Epithelial cell of proximal tubule (primary cell): ENCODE measurements at places on chromosomes 11 and 22. TPM values are rescaled to one million over a fixed set of nuclear protein-coding genes. Genes with fewer than 3 reads are reported as not detected.

GRCh38 chr22:42142771-42143461, 12.3 kb upstream of the CYP2D6 start:
- DNase-seq, result no peak

DNA sequence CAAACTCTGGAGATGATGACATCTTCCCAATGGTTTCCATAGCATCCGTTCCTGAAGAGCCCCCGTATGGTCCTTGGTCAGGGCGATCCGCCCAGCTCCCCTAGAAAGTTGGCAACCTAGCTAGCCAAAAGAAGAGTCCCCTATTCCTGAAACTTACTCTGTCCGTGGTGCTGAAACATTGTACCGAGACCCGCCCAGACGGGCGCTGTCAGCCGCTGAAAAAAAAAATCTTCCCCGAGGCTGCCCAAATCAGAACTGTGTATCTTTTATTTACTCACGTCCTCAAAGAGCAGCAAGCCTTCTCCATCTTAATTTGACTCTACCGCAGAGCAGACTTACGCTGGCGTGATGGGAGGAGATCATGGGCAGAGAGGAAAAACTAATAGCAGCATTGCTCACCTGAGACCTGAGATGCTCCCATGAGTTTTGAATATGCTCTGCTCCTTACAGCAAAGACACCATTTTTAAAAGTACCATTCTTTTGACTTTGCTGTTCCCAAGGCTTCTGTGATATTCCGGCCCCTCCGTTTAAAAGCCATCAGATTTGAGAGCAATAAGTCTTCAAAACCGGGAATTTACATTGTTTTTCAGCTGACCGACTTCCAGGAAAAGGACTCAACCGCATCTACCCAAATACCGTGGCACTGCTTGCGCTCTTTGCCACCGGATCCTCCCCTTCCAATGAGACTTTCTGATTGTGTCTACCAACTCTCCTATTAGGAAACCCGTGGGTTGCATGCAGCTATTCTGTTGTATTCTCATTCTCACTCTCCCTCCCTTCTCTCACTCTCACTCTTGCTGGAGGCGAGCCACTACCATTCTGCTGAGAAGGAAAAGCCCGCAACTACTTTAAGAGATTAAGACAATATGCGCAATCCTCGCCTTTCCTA, at the start of gene SLC17A6:
Gene SLC17A6, plus strand, starts transcription at position 786 of the 890 bp plus-strand sequence. CDS start 153 bp downstream, outside the sequence.
- DNase-seq, result no peak

DNA sequence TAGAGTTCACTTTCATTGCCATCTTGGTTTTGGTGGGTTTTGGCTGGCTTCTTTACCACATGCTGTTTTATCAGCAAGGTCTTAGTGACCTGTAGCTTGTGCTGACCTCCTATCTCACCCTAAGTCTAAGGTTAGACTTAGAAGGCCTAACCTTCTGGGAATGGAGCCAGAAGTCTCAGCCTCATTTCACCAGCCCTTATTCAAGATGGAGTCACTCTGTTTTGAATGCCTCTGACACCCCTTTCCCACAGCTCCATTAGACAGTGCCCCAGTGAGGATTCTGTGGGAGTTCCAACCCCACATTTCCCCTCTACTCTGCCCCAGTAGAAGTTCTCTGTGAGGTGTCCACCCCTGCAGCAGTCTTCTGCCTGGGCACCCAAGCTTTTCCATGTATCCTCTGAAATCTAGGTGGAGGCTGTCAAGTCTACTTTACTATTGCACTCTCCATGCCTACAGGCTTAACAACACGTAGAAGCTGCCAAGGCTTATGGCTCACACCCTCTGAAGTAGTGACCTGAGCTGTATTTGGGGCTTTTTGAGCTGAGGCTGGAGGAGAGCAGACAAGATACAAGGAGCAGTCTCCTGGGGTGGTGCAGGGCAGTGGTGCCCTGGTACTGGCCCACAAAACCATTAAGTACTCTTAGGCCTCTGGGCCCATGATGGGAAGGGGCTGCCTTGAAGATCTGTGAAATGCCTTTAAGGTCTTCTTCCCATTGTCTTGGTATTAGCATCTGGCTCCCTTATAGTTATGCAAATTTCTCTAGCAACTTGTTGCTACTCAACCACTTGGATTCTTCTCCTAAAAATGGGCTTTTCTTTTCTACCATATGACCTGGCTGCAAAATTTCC, 65.9 kb upstream of the SC5D start:
- no peak for DNase-seq

DNA sequence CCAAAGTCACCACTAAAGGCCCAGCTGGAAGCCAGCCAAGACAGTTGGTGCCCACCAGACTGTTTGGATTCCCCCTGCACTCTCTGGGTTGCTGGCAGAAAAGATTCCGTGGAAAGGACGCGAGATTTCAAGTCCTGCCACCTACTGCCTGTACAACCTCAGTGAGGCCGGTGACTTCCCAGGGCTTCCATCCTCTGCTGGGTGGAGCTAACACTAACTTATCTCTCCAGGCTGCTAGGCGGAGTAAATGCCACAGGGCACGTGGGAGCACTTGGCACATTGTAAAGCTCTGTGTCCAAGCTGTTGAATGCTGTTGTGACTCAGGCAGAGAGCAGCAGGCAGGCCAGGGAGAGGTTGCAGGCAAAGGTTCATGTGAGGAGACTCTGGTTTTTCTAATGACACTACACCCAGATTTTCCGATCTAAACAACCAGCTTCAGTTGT, 50.9 kb upstream of the CDON start:
- peak; percentile 90 for DNase-seq

GRCh38 chr22:44224166-44224565, 43.4 kb downstream of the PARVG start:
- DNase-seq, result no peak

Gene NFAM1
- total RNA-seq, result not detected in 2 replicates
